ENCODE measurements at places on chromosomes 12 and 14. TPM values are rescaled to one million over a fixed set of nuclear protein-coding genes. Genes with fewer than 3 reads are reported as not detected.

DNA sequence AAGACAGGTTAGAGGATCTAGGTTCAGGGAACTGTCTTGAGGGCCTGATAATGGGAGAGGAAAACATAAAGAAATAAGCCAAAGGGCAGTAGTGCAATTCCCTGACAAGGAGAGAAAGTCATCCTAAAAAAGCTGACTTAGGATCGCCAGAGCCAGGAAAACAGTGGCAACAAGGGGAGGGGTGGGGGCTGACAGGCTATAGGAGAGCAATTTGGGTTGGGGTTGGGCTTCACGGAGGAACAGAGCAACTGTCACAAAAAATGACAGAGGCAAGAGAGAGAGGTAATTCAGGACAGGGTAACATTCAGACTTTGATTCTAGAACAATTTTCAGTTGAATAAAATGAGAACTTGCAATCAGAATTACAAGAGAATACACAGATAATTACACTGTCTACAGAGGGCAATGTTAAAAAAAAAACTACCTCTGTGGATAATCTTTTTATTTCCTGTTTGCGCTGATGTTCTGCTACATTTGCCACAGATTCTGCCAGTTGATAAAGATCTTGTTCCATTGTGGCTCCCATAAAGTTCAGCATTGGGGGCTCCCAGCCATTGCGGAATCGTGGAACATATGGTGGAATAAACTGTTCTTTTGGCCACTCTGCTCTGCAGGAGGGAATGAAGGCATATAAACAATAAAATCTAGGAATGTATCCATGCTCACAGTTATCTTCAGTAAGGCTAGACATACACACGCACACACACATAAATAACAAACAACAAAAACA, 138.6 kb downstream of the EPS8 start:
- DNase-seq = no peak

GRCh38 chr12:14993537-14994266, 20.9 kb downstream of the PDE6H start:
- DNase-seq = peak; percentile 12

Gene KRT3
- total RNA-seq = not detected

Gene CISTR
- total RNA-seq = not detected

Gene CIT
- 42.4 TPM for total RNA-seq
